Stimulated activated CD4-positive, alpha-beta T cell treated with anti-CD3 and anti-CD28 coated beads, Interleukin-15, amount 100 ng/mL, for 24 hours (primary cell): ENCODE measurements at places on chromosomes 2 and 18.

DNA sequence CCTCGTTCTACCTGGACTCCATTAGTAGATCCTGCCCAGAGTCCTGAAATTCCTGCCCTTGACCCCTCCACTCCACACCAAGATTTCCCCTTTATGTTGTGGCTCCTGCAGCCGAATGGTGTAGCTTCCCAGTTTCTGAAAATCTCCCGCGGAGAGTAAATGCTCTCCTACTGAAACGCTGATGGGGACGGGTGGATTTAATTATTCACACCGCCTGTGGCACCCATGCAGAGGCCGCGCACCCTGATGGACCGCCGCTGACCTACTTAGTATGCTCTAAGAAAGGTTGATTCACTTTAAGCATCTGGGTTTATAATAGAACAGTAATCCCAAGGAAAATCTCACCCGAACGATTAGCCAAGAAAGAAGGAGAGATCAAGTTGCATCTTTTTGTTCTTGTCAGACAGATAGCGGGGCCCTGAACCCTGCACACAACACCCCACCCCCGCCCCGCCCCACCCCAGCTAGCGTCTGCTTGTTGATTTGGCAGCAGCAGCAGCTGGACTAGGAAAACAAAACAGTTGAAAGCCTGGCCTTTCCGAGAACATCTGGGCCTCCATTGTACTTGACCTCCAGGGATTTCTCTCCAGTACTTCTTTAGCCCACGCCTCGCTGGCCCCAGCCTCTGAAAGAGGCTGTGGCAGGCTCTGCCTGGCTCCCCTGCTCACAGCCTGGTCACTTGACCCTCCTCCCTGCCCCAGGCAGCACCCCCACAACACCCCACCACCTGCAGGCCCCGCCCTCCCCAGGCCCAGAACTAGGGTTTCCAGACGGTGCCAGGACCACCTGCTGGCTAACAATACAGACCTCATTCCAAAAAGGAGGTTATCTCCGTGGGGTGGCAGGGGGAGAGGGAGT, 53.6 kb downstream of the DPYSL5 start:
- no peak for DNase-seq

- DNase-seq, result no peak
Measured at GRCh38 chr2:31263636-31264190, 29.8 kb downstream of the EHD3 start.

- no peak for DNase-seq
Measured at GRCh38 chr2:9980520-9980919, 29.0 kb downstream of the GRHL1 start.

DNA sequence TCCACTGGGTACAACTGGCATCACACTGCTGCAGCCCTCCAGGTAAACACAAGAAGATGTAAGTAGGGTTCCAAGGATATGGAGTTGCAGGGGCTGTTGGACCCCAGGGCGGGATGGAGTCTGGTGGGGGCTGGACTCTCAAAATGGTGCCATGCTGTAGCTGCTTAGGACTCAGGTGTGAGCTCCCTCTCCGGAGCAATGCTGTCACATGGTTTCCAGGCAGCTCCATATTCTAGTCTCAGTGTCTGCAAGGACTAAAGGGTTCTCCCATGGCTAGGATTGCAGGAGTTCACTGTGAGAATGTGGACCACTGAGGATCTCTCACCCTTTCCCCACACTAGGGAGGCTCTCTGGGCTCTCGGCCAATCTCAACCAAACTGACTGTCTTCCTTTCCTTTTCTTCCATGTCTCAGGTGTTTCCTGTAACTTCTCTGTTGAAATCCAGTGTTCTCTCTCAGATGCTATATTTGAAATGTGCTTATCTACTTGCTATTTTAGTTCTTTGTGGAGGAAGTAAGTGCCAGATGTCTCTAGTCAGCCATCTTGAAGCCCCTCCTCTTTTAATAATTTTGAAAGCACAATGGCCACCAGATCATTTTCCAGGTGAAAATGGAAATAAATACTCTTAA, 57.6 kb downstream of the CCNT2 start:
- DNase-seq, result no peak

GRCh38 chr2:206993964-206994363, 54.6 kb downstream of the CPO start:
- DNase-seq, result no peak

DNA sequence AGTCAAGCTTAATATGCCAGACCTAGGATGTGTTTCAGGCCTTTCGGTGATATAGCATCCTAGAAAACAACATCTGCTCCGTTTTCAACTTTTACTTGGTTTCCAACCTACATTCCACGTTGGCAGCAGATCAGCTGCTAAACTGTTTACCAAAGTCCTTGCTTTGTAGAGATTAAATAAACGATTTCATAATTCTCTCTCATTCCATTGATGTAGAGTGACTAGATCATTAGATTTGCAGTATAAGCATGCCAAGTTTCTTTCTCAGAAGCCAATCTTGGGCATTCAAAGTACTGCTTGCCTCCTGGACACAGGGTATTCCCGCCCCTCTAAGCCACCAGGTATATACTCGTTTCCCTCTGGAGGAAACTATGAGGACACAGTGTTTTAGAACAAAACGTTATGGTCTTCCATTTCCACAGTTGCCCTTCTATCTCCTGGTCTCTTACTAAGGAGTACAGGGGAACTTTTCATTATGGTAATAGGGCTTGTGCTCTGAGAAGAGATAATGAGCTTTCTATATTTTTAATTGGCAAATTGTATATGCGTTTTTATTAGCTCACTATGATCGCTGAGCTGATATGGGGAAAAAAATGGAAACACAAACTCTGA, 10.5 kb upstream of the INSIG2 start:
- no peak for DNase-seq

GRCh38 chr2:134011936-134012586, 241.8 kb upstream of the MGAT5 start:
- no peak for DNase-seq

- no peak for DNase-seq
Measured at GRCh38 chr2:34909992-34910705, 1311.0 kb upstream of the FAM98A start.

DNA sequence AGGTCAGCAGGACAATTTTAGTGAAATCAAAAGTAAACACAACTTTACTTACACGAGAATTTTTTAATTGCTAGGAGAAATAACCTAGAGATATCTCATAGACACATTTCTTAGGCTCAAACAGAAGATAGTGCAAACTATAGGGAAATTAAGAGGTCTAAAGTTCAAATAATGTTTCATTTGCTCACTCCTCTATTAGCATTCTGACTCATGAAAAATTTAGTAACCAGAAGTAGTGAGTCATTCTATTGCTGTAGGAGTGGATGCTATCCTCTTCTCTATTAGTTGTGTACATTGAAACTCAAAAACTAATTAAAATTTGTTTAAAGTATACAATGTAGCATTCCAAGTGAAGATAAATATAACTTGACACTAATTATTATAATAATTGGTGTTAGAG, 908.3 kb upstream of the TMEFF2 start:
- DNase-seq, result no peak

DNA sequence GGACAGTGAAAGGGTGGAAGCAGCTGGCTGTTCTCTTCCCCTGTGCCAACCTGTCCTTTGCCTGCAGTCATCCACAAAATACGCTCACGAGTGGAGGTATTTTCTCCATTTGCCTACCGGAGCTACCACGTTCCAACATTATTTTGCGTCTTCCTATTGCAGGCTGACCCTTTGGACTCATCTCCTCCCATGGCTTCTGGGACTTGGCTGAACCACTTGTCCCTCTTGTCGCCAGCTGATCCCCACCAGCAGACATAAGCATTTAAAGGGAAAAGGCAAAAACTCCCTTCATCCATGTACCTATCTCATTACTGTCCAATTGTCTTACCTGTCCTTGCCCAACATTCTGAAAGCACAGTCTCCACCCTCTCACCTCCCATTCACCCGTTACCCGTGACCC, 13.0 kb downstream of the C2orf74 start:
- DNase-seq, result no peak

- DNase-seq, result no peak
Measured at GRCh38 chr2:31414601-31415241, at the start of gene XDH. TSS of gene XDH (minus strand) at chr2:31414742. CDS start at chr2:31414666, 76 bp downstream.

- peak; percentile 14 for DNase-seq
Measured at GRCh38 chr2:168912901-168913369, 11.8 kb downstream of the G6PC2 start.

DNA sequence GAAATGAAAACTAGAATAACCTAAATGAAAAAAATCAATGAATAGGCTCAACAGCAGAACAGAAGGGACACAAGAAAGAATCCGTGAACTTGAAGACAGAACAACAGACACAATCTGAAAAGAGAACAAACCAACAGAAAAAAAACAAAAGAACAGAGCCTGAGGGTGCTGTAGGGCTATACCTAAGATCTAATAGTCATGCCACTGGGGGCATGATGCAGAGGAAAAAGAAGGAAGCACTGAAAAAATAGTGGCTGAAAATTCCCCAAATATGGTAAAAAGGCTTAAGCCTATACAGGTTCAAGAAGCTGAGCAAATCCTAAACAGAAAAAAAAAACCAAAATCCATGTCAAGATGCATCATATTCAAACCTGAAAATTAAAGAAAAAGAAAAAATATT, 50.3 kb downstream of the KANSL3 start:
- no peak for DNase-seq

- peak; percentile 2 for DNase-seq
Measured at GRCh38 chr2:38163006-38163405, 87.1 kb upstream of the CYP1B1 start.

DNA sequence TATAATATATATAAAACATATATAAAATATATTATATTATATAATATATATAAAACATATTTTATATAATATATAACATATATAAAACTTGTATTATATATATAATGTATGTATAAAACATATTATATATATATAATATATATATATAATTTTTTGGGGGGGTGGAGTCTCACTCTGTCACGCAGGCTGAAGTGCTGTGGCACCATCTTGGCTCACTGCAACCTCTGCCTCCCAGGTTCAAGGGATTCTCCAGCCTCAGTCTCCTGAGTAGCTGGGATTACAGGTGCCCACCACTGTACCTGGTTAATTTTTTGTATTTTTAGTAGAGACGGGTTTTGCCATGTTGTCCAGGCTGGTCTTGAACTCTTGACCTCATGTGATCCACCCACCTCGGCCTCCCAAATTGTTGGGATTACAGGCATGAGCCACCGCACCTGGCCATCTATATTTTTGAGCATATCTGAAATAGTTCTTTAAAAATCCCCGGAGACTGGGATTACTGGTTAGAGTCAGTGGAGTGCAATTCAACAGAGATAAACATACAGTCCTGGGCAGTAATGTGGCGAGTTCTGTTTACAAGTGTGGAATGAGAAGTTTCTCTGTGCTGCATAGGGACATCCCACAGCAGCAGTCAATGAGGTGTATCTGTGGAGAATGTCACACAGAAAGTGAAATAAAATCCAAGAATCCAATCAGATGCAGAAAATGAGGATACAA, 208.4 kb downstream of the MYCN start:
- DNase-seq, result no peak

DNA sequence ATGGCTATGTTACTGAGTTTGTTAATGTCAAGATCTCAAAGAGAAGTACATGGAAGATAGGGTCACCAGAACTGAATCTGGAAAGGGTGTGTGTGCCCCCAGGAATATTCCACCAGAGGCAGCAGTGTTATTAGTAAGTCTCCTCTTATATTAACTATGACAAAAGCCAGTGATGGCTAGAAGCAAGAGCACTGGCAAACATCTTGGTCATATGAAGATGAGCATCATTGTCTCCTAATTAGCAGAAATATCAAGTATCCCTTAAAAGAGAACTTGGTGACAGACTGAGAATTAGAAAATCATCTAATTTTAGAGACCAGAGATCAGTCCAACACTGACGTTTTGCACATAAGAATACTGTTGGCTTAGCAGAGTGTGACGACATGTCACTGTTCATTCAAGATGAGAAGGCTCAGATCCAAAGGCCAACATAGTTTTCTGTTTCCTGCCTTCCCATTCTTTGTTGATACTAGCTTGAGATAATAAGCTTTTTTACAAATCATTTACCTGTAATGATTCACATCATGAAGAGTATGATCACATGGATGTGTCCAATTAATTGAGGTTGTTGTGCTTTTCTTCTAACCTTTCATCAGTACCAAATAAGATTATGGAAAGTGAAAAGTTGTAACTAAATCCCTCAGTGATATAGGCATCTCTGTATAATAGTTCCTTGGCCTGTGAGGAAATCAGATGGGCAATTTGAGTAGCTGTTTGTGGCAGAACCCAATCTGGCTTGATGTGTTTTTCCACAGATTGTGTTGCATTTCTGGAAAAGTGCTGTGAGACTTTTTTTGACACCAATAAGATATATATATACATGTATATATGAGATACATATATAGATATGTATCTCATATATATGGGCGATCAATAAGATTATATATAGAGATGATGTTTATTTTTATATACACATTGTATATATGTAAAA, 44.5 kb downstream of the MAPRE2 start:
- no peak for DNase-seq

- DNase-seq, result no peak
Measured at GRCh38 chr2:21303876-21304275, 180.1 kb downstream of the TDRD15 start.

DNA sequence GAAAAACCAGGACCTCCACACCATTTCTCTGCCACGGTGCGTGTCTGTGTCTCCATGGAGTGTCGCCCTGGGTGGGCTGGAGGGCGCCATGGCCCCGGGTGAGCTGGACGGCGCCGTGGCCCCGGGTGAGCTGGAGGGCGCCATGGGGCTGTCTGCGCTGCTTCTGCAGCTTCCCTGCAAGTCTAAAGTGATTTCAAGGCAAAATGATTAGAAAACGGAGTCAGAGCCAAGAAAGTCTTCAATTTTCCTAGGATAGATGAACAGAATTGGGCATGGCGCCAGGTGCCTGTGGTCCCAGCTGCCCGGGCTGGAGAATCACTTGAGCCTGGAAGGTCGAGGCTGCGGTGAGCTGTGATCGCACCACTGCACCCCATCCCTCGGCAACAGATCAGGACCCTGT, 27.7 kb upstream of the NFATC1 start:
- no peak for DNase-seq

DNA sequence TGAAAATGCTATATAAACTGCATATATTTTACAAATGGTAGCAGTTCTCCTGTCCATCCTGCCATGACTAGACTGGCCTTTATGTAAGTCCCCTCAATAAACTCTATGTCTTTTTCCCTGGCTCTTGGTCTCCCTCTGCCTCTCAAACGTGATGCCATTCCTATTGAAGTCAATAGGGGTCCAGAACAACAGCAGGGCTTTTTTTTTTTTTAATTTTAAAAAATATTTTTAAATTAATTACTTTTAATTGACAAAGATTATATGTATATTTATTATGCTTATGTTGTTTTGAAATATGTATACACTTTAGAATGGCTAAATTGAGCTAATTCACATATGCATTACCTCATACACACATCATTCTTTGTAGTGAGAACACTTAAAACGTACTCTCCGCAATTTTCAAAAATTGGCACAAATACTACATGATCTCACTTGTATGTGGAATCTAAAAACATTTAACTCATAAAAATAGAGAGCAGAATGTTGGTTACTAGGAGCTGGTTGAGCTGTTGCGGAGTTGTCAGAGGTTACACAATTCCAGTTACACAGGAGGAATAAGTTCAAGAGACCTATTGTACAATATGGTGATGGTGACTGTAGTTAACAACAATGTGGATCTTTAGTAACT, 123.1 kb downstream of the LRRTM4 start:
- DNase-seq, result no peak

- no peak for DNase-seq
Measured at GRCh38 chr2:180644709-180645108, 335.7 kb upstream of the UBE2E3 start.

GRCh38 chr2:45979065-45979464, 318.1 kb upstream of the EPAS1 start:
- DNase-seq, result no peak

- no peak for DNase-seq
Measured at GRCh38 chr2:12506846-12507245, 209.9 kb upstream of the TRIB2 start.
